Stimulated activated CD4-positive, alpha-beta T cell treated with anti-CD3 and anti-CD28 coated beads, TNF-alpha, amount 100 ng/mL, for 1 hour (primary cell): ENCODE measurements at places on chromosomes 3 and 15.

GRCh38 chr3:186221760-186222378 is 113.0 kb upstream of the ETV5 start:
- DNase-seq = no peak

- DNase-seq = no peak
Measured at GRCh38 chr15:73397461-73397860, 28.7 kb upstream of the HCN4 start.

- no peak for DNase-seq
Measured at GRCh38 chr3:128745742-128746141, 19.8 kb downstream of the RAB7A start.

DNA sequence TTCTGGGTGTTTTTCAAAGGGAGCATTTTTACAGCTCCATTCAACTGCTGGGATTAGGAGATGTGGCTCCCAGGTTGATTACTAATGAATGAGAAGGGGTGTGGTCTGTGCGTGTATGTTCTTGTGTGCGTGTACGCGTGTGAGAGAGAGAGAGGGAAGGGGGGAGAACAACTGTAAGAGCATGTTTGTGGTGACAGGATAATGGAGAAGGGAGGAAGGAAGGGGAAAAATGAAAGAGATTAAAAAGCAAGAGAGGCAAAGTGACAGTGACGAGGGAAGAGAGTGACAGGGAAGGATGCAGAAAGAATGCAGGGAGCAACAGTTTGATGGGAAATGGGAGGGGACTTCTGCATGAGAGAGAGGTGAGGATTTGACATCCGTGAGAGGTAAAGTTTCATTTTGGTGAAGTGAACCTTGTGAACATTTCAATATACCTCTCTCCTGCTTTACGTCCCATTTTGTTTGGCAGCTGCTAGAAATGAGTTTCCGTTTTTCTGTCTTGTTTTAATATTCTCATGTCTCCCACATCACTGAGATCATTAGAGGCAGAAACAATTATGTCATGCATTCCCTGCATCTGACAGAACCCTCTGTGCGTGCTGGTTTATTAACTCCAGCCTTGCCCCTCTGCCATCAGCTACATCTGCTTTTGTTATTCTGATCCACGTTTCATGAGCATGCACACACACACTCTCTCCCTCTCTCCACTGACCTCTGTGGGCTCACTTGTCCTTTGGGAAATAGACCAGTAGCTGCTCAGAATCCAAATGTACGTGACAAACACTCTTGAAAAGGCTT is 161.6 kb downstream of the GAP43 start:
- no peak for DNase-seq

DNA sequence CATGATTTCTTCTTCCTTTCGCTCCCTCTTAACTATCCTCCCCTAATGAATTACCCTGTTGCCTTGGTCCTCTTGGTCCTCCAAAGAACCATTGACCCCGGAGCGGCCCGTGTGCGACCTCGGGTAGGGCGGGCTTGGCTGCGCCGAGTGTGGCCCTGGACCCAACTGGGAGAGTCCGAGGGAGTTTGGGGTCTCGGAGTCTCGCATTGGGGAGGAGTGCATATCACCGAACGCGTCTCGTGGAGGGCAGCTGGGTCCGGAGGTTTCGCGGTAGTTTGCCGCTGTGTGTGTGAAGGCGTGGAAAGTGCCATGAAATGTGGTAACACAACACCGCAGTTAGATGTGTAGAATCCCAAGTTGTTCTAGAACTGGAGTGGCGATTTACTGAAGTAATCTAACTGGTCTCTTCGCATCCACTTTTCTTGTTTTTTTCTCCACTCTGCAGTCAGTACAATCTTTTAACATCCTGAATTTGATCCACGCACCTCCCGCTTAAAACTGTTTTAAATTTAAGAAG is 363 bp downstream of the GTF2E1 start:
- DNase-seq = no peak

DNA sequence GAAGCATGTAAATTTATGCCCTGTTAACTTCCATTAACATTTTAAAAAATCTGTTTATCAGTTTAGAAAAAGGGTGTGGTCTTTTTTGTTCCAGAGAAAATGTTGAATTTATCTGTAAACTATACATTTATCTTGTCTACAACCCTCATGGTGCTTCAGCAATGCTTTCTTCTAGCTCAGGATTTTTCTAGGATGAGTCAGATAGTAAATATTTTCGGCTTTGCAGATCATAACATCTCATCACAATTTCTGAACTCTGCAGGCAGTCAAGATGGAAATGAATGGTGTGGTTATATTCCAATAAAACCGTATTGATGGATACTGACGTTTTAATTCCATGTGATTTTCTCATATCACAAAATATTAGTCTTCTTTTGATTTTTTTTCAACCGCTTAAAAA is 70.5 kb upstream of the FOXB1 start:
- DNase-seq = no peak

DNA sequence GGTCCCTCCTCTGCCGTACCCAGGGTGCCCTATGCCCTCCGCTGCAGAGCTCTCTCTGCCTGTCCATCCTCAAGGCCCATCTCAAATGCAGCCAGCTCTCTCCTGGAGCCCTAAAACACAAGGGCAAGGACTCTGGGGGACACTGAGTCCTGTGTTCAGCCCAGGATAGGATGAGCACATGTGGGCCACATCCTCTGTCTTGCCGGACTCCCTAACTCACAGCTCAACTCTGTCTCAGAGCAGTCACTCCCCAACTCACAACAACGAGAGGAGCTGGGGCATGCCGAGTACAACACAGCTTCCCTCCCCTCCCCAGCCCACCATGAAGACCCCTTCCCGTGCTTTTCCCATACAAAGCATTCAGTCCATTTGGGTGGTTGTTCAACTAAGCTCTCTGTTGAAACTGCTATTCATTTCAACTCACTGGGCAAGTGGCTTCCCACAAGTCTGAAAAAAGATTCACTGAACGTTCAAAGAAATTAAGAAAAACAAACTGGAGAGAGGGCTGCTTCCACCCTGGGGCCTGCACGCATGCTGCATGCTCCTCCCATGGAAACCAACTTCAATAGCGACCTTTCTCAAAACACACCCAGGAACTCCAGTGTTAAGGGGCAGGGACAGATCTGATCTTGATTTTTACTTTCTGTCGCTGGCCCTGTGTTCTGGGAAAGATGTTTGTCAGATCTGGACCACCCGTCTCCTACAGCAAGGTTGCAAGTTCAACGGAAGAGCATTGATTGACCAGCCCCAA is 124.3 kb upstream of the IGF1R start:
- DNase-seq = no peak

DNA sequence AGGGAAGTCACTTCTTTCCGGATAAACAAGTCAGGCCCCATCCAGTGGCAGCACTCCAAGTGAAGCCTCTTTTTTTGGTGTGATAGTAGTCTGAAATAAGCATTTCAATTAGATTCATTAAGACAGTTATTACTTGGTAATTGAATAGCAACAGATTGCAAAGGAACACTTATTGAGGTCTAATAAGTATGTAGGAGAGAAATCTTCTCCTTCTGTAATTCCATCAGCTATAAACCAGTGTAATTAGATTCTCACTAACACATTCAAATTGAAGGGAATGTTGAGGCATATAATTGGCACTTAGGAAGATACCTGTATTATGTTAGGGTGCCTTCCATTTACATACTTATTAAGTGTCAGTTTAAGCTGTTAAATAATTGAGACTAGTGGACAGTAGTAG is 73.9 kb downstream of the SEMA6D start:
- DNase-seq = no peak

DNA sequence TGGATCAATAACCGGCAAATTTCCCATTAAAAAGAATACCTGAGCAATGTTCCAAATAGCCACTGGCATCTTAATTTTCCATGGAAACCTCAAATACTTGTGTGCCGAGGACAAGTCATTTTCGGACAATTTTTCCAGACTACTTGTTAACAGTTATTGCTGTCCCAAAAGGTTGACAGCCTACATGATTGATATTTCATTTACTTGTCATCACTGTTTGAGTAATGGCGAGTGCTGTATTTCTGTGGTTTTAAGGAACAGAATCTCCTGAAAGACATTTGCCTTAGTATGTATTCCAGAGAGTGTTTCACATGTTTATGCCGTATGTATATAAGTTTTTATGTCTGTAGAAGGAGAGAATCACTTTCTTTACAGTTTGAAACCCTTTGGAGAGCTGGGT is 36.7 kb downstream of the MAP2K5 start:
- DNase-seq = no peak
